Activated gamma-delta T cell treated with anti-CD3 and anti-CD28 coated beads, Interleukin-2, amount 50 U/mL, for 16 hours (primary cell): ENCODE measurements at places on chromosomes 5 and 9.

- no peak for DNase-seq
Observed at GRCh38 chr9:22171691-22172090, 162.6 kb upstream of the CDKN2B start.

GRCh38 chr5:13328316-13328715, 616.2 kb downstream of the DNAH5 start:
- no peak for DNase-seq

DNA sequence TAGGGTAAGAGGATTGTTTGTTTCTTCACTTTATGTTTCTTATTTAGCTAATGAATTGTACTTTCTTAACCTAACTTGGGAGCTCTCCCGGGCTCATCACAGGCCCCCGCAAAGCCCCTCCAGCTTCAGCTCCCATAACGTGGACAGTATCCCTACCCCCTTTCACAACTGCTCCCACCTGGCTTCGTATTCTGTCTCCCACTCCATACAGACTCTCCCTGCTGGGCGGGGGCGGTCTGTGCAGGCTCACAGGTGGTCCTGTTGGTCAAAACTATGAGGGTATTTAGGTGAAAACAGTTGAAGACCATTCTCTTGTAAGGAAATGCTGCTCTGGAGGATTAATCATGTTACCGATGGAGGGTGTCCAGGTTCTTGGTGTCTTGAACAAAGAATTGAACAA, 805.3 kb downstream of the SEMA5A start:
- DNase-seq, result no peak

- DNase-seq, result no peak
Observed at GRCh38 chr5:88815050-88815789, 67.8 kb downstream of the MEF2C start.

DNA sequence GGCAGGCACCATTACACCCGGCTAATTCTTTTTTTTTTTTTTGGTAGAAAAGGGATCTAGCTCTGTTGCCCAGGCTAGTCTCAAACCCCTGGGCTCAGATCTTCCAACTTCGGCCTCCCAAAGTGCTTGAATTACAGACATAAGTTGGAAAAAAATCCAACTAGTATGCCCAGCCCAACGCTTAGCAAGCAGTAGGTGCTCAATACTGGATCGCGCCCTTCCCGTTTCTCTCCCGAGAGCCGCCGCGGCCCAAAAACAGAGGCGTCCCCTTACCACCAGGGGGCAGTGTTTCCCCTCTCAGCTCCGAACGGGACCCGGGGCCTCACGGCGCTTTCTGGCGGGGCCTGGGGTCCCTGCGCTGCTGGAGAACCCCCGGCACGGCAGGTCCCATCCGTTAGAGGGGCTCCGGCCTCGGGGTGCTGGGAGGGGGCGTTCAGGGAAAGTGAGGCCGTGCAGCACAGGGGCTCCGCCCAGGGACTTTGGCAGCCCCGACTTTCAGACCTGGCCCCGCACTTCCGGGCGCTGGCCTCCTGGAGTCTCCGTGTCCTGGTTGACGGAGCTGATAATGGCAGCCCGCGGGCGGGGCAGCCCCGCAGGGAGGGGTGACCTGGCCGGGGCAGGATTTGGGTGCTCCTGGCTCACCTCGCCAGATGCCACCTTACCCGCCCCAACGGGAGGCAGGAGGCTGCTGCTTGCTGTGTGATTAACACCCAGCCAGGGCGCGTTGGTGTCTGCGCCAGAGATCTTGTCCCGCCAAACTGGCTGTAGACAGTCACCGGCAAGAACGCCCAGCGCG, 15.2 kb downstream of the PTGES start:
- DNase-seq, result peak; percentile 78

DNA sequence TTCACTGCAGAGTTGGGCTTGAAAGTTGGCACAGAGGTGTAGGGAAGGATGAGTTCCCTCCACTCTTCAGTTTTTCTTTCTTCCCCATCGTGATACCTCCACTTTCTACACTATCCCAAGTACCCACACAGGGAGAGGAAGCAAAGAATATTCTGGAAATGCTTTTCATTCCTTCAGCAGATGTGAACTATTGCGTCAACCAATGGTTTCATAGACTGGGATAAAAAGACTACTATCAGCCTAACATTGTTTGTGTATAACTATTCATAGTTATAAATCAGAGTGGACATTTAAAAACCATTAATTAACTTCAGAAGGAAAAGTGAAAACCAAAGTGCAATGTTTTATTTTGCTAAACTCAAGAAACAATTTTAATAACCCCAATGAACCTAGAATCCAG, 63.6 kb upstream of the MAMDC2 start:
- no peak for DNase-seq

GRCh38 chr5:64688965-64689364, 1.3 kb upstream of the SHISAL2B start:
- DNase-seq, result no peak

DNA sequence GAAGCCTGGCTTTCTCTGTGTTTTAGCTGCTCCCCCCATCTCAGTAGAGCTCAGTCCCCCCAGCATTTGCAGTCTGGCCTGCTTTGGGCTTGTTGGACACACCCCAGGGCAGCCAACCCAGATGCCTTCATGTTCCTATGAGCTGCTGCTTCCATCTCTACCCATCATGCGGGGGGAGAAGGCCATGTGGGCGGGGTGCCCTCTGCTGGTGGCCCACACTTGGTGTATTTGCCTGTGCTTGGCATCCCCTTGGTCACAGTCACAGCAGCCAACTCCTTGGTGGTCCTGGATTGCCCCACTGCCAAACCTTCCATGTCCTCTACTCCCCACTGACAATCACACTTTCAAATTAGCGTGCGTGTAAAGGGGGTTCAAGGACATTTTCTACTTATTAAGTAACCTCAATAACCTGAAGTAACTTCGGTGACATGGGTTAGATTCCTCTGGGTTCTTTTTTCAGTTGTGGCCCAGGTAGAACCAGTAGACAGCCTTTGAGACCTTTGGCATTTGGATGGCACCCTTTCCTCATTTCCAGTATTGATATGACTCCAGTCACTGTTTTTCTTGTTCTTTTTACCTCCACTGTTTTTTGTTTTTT, 42.8 kb downstream of the SNX30 start:
- DNase-seq, result peak; percentile 76

DNA sequence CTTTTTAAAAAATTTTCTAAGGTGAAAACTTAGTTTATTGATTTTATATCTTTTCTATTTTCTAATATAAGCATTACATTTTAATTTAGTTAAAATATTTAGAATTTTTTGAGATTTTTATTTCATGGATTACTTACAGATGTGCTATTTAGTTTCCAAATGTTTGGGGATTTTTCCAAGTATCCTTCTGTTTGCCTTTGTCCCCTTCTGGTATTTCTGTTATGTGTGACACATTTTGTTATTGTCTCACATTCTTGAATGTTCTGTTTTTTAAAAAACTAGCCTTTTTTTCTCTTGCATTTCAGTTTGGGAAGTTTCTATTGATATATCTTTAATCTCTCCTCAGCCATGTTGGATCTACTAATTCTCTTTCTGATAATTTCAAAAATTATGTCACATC, 234.9 kb downstream of the FAM170A start:
- DNase-seq, result no peak

DNA sequence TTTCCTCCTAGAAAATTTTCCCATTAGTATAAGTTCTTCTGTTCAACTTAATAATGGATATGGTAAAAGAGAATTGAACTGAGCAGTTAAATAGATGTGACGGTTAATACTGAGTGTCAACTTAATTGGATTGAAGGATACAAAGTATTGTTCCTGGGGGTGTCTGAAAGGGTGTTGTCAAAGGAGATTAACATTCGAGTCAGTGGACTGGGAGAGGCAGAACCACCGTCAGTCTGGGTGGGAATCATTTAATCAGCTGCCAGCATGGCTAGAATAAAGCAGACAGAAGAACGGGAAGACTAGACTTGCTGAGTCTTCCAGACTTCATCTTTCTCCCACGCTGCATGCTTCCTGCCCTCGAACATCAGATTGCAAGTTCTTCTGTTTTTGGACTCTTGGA, 689.6 kb upstream of the CDH10 start:
- no peak for DNase-seq

GRCh38 chr5:142253938-142254337, 70.9 kb downstream of the SPRY4 start:
- DNase-seq, result no peak

- no peak for DNase-seq
Observed at GRCh38 chr5:100799166-100799565, 103.9 kb downstream of the ST8SIA4 start.

GRCh38 chr9:133737774-133738639, at the start of gene SARDH:
Gene SARDH (minus strand): TSS chr9:133738352. CDS start chr9:133734173, 4,179 bp downstream.
- peak; percentile 18 for DNase-seq

- no peak for DNase-seq
Observed at GRCh38 chr9:86830356-86830755, 117.0 kb downstream of the GAS1 start.

GRCh38 chr5:80238097-80238496, 17.8 kb downstream of the SERINC5 start:
- DNase-seq, result no peak

DNA sequence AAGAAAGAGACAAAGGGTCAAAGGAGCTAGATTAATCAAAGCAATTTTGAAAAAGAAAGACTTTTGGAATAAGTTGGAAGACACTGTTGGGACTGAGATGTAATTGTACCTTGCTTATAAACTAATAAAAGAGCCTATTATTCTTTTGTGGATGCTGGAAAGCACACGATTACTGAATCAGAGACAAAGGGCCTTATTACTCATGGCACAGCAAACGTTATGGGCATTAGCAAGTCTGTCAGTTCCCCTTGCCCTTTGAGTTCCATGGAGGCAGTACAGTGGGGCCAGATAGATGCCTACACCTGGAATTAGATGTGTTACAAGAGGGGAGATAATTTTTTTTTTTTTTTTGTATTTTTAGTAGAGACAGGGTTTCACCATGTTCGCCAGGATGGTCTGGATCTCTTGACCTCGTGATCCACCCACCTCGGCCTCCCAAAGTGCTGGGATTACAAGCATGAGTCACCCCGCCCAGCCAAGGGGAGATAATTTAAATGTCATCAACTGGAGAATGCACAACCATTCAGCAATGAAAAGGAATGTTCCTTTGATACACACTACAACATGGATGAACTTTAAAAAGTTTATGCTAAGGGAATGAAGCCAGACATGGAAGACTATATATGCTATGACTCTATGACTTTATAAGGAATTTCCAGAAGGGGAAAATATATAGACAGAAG, 128.9 kb downstream of the STARD4 start:
- DNase-seq, result no peak

DNA sequence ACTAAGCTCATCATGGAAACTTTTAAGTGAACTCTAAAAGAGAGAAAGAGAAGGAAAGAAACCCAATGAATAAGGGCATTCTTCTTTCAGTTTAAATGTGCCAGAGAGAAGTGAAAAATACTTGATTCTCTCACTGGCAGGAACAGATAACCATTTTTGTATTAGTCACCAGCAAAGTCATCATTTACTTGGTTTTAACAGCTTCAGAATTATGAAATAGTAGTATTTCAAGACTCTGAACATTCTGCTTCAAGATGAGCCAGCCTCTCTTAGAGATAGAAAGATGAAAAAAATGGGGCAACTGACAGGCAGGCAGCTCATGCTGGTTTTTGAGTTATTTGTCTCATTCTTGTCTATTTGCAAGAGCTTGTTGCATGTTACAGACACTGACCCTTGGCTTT, 103.5 kb downstream of the GCNT1 start:
- DNase-seq, result no peak

DNA sequence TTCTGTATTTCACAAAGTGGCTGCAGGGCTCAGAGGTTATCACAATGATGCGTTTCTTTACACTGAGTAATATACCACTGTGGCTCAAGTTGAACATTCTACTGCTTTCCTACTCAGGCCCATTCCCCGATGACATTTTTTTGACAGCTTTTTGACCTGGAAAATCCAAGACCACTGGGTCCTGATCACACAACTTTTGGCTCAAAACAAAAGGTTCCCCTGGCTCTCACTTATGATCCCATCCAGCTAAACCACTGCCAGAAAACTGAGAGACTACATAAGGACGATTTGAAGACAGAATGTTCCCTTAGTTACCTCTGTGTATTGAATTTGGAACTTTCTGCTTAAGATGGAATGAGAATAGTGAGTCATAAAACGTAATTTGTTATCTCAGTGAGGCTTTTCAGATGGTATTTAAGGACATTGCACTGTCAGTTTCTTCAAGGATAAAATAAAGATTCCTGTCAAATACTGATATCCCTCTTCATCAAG, 78.0 kb upstream of the FBXL7 start:
- DNase-seq, result no peak

DNA sequence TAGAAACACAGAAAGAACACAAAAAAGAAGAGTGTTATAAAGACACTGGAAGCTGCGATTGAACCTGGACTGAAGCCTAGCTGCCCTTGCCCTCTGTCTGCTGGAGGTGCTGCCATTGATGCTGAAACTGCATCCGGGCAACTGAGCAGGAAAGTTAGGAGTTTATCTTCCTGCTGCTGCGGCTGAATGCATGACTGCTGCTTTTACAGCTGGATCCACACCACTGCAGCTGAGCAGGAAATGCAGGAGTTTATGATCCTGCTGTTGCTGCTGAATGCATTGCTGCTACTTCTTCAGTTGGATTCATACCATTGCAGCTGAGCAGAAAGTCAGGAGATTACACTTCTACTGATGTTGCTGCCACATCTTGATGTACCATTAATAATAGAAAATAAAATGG, 21.8 kb upstream of the JAKMIP2 start:
- DNase-seq, result no peak

- DNase-seq, result no peak
Observed at GRCh38 chr5:45288746-45289145, 407.4 kb downstream of the HCN1 start.
